8988T (cell line): ENCODE measurements at places on chromosomes 1 and 21.

DNA sequence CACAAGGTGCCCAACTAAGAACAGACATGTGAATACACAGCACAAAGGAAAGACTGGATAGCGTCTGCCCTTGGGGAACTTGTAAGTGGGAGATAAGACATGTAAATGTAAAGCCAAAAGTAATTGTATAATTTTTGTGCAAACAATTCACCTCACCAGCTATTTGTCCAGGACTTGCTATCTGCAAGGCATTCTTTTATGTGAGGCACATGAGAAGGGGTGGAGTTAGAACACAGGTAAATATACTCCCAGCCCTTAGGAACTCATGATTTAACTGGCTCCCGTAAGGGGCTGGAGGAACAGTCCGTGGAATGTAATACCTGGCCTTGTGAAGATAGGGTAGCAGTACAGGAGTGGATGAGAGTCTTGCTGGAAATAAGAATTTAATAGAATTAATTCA, 61.3 kb downstream of the CDK18 start:
- DNase-seq = no peak

GRCh38 chr1:228340686-228341449, 65.8 kb downstream of the TRIM11 start:
- DNase-seq = peak; percentile 74

DNA sequence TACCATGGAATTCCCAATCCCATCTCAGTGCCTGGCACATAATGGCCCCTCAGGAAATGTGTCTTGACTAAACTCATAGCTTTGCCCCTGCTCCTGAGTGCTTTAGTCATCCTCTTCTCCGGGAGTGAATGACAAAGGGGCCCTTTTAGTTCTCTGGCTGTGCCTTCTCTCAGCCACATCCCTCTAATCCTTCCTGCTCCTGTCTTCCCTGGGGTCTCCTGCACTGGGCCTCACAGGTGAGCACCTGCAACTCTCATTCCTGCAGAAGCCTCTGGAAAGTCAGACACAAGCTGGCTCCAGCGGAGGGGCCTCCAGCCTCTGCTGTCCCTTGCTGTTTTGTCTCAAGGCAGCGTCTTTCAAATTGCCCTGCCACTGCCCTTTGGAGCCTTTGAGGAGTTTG, 14.0 kb upstream of the ETV3L start:
- no peak for DNase-seq

DNA sequence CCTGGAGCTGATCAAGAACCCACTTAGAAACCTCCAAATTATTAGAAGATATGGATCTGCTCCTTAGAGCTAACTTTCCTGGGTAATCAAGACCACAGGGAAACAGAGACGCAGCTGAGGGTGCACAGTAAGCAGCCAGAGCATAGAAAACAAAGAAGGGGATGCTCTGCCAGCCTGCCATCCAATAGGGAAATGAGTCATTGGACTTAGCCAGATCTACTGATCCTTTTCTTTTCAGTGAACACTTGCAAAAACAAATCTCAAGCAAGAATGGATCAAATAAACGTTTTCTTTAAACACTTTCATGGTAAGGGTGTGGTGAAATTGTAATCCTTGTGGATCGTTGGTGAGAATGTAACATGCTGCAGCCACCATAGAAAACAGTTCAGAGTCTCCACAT, 474.0 kb downstream of the LTN1 start:
- DNase-seq = no peak

GRCh38 chr1:198669023-198669698, 30.3 kb downstream of the PTPRC start:
- DNase-seq = no peak

DNA sequence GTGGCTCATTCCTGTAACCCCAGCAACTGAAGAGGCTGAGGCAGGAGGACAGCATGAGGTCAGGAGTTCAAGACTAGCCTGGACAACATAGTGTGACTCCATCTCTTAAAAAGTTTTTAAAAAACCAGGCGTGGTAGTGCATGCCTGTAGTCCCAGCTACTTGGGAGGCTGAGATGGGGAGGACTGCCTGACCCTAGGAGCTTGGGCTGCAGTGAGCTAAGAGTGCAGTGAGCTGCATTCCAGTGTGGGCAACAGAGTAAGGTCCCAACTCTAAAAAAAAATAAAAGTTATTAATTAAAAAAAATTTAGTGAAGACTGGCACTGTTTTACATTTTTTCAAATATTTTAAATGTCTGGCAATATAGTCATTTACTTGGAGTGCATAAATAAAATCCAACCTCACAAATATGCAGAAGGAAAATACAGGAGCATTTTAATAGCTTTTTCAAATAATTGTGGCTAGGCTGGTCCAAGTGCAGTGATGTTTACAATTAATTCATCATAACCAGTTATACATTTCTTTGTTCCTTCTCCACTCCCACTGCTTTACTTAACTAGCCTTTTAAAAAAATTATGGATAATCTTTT, 10.8 kb downstream of the ZBTB8OS start:
- no peak for DNase-seq

DNA sequence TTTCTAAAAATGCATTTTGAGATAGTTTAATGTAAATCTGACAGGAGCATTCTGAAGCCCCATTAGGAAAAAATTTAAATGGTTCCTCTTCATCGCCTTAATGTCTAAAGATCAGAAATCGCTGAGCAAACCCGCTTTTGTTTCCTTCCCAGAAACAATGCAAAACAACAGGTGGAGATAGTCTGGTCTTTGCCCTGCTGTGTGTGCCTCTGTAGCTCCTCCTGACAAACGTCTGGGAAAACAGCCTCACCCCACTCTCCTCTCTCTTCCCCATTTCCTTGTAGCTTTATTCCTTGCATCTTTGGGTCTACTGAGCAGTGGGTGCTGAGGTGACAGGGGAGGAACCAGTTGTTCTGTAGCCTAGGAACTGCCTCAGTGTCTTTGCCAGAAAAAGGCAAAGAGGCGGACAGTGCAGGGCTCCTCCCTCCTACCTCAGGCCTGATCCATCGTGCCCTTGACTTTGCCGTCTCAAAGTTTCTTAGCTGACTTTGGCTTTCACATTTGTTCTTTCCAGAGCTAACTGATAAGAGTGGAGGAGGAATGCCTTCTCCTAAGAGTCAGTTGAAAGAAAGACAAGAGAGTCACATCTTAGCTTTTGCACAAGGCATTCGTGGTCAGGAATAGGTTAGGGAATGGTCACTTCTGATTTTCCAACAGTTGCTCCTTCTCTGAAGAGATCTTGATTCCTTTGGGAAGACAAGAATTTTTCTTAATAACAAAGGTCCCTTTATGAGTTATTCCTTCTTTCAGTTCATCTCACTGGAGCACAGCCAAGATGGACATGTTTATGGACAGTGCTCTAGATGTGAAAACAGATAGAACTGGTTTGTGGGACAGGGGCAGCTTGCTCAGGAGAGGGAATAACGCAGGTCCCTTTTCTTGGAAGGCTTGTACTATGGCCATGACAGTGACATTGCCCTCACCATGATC, 24.9 kb downstream of the SYT11 start:
- DNase-seq = no peak

- no peak for DNase-seq
Measured at GRCh38 chr1:61406467-61406866, 318.5 kb downstream of the TM2D1 start.
